ENCODE measurements at places on chromosomes 6 and 20. TPM values are rescaled to one million over a fixed set of nuclear protein-coding genes. Genes with fewer than 3 reads are reported as not detected.

MAS1 gene
- total RNA-seq: not detected

SEL1L2 gene
- total RNA-seq: not detected

GRCh38 chr6:35368038-35368887 is 25.9 kb downstream of the PPARD start:
- H3K4me3 ChIP-seq: no peak overlapping the region
- DNase-seq: peak; percentile 34
- peak overlapping the region; percentile 61 for H3K27ac ChIP-seq
- H3K4me1 ChIP-seq: peaks cover 63% of the 10 kb centered on the region

DNA sequence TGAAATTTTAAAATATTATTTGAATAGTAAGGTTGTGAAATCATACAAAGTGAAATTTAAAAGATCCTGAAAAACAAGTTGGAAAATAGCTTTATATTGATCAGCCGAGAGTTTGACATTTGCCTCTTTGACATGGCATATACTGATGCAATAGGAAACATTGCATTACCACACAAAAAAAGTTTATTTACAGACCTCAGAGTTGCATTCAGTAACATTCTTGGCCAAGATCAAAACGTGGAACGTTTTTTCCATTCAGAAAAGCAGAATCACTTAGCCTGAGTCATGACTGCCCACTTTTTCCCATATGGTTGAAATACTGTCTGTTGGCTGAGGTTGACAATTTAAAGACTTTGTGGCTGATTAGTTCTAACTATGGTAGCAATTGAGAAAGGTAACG is 55.1 kb upstream of the BACH2 start:
- no peak overlapping the region for H3K4me3 ChIP-seq
- H3K36me3 ChIP-seq: peaks cover 8% of the 10 kb centered on the region
- no peak for DNase-seq
- peaks cover 29% of the 10 kb centered on the region for H3K4me1 ChIP-seq
